ENCODE measurements at places on chromosomes 13 and 19.

DNA sequence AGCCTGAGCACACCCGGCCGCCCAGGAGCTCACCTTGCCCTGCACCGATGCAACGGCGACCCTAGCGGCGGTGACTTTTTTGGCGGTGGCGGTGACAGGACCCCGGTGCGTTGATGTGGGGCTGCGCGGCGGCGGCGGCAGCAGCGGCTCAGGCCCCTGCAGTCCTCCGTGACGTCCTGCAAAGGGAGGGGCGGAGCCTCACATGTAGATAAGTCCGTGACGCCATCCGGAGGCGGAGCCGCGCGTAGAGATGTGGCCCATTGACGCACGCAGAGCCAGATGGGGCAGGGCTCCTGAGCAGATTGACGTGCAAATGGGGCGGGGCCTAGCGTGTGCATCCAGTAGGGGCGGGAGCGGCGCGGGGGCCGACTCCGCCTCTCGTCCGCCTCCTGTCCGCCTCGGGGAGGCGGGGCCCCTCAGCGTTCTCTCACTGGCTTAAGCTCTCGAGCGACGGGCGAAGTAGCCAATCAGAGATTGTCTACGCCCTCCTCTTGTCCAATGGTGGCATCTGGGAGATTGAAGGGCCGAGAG lies at the start of gene RAB3A:
Gene RAB3A, minus strand, starts transcription at position 180 of the 531 bp plus-strand sequence. CDS start 1,302 bp downstream, outside the sequence.
- DNase-seq = peak; percentile 99

DNA sequence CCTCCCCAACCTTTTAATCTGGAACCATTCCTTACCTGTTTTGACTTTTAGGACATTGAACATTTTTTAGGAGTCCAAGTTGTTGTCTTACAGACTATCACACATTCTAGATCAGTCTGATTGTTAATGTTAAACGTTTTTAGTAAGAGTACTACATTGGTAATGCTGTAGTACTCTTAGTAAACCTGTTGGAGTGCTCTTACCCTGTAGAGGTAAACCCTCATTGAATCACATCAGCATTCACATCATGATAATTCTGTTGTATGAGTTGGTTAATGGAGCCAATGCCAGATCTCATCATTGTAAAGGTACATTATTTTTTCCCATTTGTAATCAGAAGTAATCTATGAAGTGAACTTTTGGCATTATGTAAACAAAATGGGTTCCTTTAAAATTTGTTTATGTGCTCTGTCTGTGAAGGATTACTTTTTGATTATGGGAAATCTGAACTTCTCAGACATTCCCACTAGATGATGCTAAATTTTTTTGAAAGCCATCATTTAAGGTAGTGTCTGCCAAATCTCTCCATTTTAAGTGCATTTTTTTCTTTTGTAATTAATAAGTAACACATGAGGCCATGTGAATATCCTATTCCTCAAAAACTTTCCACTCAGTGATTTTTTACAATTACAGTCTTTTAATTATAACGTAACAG lies 55.2 kb downstream of the VWA8 start:
- peak; percentile 40 for DNase-seq

GRCh38 chr19:33667141-33667650 lies 45.4 kb downstream of the CHST8 start:
- no peak for DNase-seq

- DNase-seq = no peak
Measured at GRCh38 chr13:24854311-24854710, 90.3 kb downstream of the RNF17 start.

DNA sequence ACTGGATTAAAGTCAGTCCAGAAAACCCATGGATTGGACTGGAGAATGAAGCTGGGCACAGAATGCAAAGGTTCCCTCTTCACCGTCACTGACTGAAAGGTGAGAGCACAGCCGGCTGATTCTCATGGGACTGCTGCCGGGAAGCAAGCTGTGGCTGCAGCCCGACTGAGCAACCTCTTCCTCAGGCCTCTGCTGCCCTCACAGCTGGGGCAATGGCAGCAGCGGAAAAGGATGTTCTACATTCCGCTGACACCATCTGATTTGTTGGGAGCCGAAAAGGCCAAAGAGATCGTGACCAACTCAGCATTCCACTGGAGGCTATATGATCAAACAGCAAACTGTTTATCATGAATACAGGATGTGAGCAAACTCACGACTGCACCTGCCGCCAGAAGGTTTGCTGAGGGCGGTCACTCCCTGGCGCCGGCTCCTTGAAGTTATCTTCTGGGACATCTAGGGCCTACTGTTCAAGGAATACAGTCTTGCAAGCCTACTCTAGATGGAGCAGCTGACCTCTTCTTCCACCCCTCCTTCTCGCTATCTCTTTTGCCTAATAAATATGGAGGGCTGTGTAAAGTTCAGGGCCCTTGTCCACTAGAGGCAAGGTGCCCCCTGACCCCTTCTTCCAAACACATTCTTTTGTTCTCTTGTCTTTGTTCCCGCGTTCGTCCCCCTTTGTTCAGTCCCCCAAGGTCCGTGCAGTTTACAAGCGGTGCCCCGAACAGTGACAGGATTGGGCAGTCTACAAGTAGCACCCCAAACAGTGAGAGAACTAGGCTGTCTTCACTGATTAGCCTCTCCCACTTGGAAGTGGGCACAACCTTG lies 19.6 kb upstream of the SIGLEC6 start:
- no peak for DNase-seq

GRCh38 chr19:15843203-15843893 lies 27.9 kb upstream of the OR10H1 start:
- no peak for DNase-seq

GRCh38 chr19:27955485-27956480 lies 1257.2 kb downstream of the UQCRFS1 start:
- DNase-seq = no peak

DNA sequence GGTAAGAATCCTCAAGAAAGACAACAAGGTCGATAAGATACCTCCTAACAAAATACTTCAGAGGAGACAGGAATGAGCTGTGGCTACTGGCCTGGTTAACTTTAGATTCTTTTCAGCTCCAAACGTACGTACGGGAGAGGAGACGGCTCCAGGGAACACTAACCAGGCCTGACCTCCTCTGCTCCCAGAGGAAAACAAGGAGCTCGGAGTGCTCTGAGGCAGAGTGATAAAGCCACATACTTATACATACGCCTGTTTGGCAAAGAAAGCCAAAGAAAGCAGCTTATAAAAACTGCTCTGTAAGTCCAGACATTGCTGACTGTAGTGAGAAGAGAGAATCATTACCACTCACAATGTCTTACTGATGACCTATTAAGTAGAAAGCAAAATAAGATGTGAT lies 263.9 kb downstream of the MZT1 start:
- no peak for DNase-seq

GRCh38 chr13:48829536-48829935 lies 146.2 kb upstream of the FNDC3A start:
- no peak for DNase-seq

DNA sequence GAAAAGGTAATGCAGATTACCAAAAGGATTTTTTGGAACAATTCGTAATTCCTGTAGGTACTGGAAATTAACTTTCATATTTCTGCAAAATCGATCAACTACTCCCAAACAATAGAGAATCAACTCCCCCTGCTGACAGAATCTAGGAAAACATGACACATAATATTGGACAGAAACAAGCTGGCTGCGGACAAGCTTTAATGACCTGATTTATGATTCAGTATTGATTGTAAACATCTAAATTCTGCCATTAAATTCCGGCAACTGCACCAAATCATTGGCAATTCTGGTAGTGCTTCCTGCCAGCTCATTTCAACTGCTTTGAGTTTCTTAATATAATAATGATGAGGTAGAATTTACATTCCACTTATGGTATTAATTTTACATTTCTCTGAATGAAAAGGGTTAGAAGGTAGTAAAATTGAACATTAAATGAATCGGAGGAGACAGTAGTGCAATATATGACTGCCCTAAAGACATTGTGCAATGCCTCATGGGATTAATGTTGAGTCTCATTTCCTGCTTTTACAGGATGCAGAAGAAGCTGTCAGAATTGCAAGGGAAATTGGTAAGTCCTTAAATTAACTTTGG lies 146.5 kb downstream of the PCCA start:
- DNase-seq = peak; percentile 60

DNA sequence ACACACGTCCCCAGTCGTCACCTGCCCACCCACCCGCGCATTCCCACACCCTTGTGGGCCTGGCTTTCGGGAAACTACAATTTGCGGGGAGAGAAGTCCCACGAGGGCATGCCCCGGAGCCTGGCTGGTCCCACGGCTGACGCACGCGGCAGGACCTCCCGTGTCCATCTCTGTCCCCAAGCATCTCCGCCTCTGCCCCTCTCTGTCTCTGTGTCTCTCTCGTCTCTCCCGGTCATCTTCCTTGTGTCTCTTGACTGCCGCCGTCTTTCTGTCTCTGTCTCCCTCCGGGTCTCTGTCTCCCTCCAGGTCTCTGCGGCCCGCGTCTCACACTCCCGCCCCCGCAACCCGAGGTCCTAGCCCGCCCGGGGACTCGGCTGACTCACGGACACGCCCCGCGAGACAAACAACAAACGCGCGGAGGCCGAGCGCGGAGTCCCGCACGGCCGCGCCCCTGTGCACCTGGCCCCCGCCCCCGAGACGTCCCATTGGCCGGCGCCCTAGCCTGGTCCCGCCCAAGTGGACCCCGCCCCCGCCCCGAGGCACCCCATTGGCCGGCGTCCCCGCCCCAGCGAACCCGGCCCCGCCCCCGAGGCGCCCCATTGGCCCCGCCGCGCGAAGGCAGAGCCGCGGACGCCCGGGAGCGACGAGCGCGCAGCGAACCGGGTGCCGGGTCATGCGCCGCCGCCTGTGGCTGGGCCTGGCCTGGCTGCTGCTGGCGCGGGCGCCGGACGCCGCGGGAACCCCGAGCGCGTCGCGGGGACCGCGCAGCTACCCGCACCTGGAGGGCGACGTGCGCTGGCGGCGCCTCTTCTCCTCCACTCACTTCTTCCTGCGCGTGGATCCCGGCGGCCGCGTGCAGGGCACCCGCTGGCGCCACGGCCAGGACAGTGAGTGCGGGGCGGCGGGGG lies at the start of gene FGF22:
Gene FGF22, plus strand, starts transcription at position 627 of the 908 bp plus-strand sequence. Its CDS starts 47 bp downstream, at position 674.
- DNase-seq = peak; percentile 95

- DNase-seq = no peak
Measured at GRCh38 chr13:114167885-114168284, 11.2 kb upstream of the CFAP97D2 start.

DNA sequence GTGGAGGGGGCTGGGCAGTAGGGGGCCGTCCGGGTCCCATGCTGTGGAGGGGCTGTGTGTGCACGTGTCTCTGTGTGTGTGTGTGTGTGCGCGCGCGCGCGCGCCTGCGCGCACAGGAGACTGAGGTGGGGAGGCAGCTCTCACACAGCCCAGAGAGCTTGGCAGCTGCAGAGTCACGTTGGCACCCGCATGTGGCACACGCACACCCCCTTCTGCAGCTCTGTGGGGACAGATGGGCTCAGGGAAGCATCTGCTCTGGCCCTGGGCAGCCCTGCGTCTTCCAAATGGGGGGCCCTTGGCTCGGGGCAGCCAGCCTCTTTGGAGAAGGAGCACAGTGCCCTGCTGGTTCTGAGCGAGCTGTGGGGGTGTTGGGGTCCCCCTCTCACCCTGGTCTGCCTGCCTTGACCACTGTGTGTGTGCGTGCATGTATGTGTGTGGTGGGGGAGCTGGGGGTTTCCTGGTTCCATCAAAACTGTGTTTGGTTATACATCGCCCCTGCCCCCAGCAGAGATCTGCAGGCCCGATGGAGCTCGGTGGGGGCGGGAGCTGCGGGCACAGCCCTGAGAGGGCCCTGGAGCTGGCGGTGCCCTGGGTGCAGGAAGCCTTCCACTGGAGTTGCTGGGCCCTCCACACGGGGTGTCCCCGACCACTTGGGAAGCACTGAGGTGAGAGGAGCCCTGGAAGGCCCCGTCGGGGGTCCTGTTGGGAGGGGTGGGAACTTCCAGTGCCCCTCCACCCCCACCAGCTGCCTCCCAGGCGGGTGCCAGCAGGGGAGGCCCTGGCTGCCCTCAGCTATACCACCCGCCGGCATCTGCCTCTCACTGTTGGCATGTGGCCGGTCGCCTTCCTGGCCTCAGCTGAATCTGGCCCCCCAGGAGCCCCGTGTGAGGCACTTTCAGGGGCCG lies 67.1 kb downstream of the KDM4B start:
- no peak for DNase-seq

- no peak for DNase-seq
Measured at GRCh38 chr13:80684217-80684991, 343.5 kb upstream of the SPRY2 start.

DNA sequence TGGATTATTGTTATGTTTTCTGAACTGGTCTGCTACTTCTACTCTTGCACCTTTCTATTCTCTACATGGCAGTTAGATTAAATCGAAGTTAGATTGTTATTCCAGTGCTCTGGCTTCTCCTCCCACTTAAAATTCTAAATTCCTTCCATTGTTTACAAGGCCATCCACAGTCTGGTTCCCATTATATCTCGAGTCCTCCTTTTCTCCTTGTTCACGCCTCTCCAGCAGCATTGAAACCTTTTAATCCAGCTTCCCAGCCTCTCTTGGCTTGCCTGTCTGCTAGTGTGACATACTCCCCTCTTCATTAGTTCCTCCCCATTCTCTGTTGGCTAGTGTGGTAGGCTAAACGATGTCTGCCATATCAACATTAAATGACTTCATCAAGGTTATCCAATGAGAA lies 54.5 kb downstream of the DNAJC15 start:
- no peak for DNase-seq

DNA sequence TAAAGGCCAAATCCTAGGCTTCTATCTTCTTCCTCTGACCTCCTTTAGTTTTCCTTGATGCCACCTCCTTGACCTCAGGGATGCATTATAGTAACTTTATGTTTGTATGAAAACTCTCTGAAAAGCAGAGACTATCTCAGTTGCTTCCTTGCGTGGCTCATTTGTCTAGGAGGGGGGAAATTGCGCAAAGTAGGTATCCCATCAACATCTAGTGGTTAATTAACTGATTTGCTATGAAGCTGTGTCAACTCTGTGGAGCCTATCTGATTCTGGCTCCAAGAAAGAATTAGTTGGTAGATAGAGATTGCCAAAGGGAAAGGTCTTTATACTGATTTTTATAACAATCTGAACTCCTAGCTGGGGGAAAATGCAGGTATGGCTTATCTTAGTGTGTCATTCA lies 82.1 kb upstream of the FRY start:
- no peak for DNase-seq

DNA sequence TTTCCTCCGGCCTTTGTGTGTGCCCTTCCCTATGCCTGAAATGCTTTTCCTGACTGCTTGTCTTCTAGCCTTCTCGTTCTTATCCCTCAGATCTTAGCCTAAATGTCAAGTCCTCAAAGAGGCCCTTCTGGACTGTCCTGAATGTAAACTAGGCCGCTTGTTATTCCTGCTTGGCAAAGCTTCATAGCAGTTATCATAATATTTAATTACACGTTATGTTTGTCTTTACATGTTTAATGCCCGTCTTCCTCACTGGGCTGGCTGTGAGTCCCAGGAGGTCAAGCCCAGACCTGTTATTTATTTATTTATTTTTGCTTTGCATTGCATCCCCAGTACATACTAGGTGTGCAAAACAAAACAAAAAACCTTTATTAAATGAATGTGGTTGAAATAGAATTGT lies 62.7 kb downstream of the SIPA1L3 start:
- DNase-seq = no peak

DNA sequence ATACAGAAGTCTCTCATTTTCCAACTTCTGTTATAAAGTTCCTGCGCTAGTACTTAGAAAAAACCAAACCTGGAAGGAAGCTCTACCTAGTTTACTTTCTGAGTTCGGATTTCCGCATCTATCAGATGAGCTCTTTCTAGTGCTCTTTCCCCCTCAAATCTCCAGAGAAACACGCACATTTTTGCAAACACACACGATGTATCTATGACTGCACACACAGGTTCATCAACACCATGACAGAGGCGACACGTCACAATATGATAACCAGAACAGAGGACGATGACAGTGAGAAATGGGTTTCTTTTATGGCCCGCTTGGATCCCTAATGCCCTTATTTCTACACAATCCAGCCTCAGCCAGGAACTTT lies 629 bp upstream of the LRRC63 start:
- peak; percentile 49 for DNase-seq

GRCh38 chr19:19385896-19386869 lies 19.3 kb upstream of the GATAD2A start:
- peak; percentile 39 for DNase-seq

- no peak for DNase-seq
Measured at GRCh38 chr13:86563308-86563707, 764.1 kb upstream of the SLITRK6 start.
